ENCODE measurements at places on chromosomes 2 and 18. TPM values are rescaled to one million over a fixed set of nuclear protein-coding genes. Genes with fewer than 3 reads are reported as not detected.

Gene ZNF513
- 19.7 TPM for total RNA-seq

Gene BCL11A
- not detected for total RNA-seq

Gene ACVR1C
- 1.8 TPM for total RNA-seq

Gene FAP
- total RNA-seq: 0.76 TPM

Gene ASAP2
- 0.20 TPM for total RNA-seq

Gene SERPINB5
- total RNA-seq: not detected

Gene SKOR2
- total RNA-seq: not detected

Gene ABCG5
- total RNA-seq: not detected

Gene ADGRF3
- total RNA-seq: 3.9 TPM

Gene GALR1
- not detected for total RNA-seq

Gene MAPK4
- total RNA-seq: not detected

Gene MARCO
- not detected for total RNA-seq

Gene ASIC4
- total RNA-seq: not detected

Gene MDH1B
- not detected for total RNA-seq

Gene KATNAL2
- total RNA-seq: not detected

Gene FABP1
- not detected for total RNA-seq

Gene LAMA3
- total RNA-seq: not detected

Gene DSEL
- total RNA-seq: not detected

Gene CYP27A1
- total RNA-seq: 0.17 TPM

Gene PPM1B
- 52.9 TPM for total RNA-seq

Gene CYP27C1
- not detected for total RNA-seq

Gene AOX1
- total RNA-seq: 0.32 TPM

Gene FOXD4L1
- 0.10 TPM for total RNA-seq

Gene TNFRSF11A
- 25.6 TPM for total RNA-seq

Gene CYBRD1
- total RNA-seq: 0.96 TPM

Gene FAM237A
- not detected for total RNA-seq

Data from T-helper 1 cell treated with Interleukin-12 subunit alpha and Interleukin-12 subunit beta and Interleukin-4 antibody, amounts not matched to agents 30 ng/mL and 1 ng/mL, for 36 hours (primary cell).